ENCODE measurements at places on chromosomes 11 and 22.

DNA sequence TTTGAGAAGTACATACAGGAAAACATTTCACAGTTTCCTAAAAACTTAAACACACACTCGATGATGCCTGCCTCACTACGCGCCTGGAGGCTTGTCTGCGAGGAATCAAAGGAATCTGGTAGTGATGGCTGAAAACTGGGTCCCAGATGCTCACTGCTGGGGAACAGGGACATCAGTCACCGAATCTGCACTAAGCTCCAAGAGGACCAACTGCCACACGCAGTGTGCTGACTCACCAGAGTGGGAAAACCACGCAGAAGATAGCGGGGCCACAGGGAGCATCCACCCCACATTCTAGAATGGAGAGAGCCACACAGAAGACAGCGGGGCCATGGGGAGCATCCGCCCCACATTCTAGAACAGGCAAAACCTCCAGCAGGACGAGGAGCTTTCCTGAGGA is 24.3 kb upstream of the MOB2 start:
- no peak for DNase-seq

GRCh38 chr22:31695423-31695822 is 33.4 kb upstream of the PISD start:
- DNase-seq: no peak

DNA sequence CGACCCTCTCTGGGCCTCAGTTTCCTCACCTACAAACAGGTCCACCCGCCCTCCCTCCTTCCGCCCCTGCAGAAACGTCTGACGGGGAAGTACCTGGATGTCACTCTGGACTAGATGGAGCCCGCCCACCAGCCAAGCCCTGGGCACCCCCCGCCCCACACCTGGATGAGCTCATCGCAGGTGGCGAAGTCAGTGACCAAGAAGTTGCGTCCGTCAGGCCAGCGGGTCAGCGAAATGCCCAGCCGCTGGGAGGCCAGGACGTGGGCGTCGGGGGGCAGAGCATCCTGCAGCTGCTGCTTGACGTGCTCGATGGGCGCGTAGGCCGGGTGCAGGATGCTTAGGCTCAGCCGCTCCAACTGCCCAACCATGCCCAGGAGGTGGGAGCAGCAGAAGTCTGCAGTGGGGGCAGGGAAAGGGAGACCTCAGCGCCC is 897 bp downstream of the PNPLA5 start:
- DNase-seq: no peak

DNA sequence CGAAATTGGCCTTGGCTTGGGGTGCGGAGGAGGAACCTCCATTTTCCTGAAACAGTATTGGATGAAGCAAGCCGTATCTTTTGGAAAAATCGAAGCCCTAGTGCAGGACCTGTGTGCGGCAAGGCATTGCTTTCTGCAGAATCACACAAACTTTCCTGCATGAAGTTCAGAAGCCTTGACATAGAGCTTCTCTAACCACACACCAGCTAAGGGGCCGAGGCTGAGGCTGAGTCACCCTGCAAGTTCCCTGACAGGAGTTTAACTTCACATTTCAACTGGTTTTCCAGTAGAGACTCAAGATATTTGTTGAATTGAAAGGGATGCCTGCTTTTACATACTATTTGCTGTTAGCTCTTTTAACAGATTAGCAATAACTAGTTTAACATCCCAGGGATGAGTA is 67.8 kb downstream of the TCF20 start:
- DNase-seq: no peak

DNA sequence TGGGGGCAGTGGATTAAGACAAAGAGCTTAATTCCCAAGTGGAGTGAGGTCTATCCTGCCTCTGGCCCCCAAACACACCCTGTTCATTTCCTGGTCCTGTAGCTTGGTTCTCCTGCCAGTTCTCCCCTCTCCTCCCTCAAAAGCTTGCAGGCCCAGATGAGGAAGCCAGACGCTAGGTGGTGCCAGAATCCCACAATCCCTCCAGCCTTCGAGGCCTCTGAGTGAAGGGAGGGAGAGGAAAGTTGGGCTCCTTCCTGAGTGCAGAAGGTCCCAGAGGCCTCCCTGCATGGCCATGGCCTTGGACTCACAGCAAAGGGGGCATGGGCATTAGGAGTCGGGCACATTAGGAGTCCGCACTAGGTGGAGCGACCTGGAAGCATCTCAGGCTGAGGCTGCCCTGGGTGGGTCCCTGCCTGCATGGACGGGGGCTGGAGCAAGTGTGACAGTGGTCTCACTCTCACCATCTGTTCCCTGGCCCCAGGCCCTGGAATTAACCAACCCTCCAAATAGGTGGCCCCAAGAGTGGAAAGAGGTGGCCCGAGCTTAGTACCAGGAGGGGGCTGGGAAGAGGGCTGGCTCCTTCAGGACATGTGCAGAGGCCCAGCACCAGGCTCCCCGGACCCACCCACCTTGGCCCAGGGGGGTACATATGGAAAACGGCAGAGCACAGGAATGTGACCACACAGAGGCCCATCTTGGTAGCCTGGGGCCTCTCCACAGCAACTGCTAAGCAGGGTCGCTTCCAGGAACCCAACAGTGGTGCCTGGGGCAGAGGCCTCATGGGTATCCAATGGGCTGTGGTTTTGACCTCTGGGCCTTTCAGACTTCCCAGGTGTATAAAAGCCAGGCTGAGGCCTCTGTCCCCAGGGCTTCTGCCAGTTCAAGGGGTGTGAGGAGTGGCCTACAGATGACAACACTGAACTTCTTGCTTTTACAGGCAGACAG is 5.2 kb downstream of the FXYD2 start:
- no peak for DNase-seq

GRCh38 chr22:50573491-50574382 is 4.5 kb downstream of the CPT1B start:
- no peak for DNase-seq

GRCh38 chr11:1202776-1203504 is 19.9 kb upstream of the MUC5B start:
- peak; percentile 88 for DNase-seq

GRCh38 chr11:43447151-43447550 is 88.4 kb downstream of the TTC17 start:
- DNase-seq: no peak

GRCh38 chr11:44784436-44784760 is 57.6 kb downstream of the TSPAN18 start:
- DNase-seq: no peak

GRCh38 chr22:37601540-37602442 is 6.8 kb upstream of the GGA1 start:
- DNase-seq: no peak

DNA sequence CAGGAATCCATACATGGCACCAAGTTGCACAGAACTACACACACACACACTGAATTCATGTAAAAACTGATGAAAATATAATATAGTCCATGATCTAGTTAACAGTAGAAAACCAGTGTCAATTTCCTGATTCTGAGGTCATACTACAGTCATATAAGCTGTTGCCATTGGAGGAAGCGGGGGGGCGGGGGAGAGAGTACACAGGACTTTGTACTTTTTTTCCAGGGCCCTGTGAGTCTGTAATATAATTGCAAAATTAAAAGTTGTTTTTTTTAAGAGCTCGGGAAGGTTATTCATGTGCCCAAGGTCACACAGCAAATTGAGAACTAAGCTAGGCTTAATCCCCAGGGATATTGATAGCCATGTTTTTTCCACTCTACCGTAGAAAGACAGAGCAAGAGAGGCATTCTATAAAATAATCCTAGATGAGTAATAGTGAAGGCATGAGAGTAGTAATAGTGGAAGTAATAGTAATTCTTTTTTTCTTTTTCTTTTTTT is 312.3 kb downstream of the MN1 start:
- no peak for DNase-seq

- peak; percentile 75 for DNase-seq
Measured at GRCh38 chr11:2510626-2511402, 66.0 kb downstream of the KCNQ1 start.

DNA sequence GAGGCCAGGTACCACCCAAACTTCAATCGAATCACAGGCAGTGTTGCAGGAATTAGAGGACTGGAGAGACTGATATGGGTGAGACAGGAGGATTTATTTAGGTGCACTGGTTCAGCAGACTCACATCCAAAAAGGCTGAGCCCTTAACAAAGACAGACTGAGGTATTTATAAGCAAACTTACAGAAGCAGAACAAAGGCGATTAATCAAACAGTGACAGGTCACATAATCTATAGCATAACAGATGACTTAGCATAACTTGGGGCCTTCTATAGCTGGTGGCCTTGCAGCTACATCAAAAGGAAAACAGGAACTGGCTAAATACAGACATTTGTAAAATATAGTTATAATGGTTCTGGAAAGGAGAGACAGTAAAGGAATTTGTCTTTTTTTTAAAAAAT is 2.1 kb downstream of the APOBEC3B start:
- no peak for DNase-seq

GRCh38 chr11:75849894-75850293 is 34.9 kb downstream of the UVRAG start:
- DNase-seq: no peak

DNA sequence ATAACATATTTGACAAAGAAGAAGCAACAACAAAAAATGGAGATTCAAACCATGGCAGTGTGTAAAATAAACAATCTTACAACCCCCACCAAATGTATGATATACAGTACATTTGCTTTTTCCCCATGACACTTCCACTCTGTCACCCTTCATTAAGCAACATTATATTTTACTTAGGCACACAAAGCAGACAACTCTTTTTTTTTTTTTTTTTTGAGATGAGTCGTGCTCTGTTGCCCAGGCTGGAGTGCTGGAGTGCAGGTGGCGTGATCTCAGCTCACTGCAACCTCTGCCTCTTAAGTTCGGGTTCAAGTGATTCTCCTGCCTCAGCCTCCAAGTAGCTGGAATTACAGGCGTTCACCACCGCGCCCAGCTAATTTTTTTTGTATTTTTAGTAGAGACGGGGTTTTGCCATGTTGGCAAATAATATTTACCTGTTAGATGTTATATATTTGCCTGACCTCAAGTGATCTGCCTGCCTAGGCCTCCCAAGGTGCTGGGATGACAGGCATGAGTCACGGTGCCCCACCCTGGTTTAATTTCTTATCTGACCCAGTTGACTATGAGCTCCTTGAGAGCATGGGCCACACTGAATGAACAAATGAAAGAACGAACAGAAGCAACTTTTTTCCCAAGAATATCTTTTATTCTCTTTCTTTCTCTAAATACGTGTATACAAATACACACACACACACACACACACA is 5.5 kb upstream of the PCF11 start:
- no peak for DNase-seq

DNA sequence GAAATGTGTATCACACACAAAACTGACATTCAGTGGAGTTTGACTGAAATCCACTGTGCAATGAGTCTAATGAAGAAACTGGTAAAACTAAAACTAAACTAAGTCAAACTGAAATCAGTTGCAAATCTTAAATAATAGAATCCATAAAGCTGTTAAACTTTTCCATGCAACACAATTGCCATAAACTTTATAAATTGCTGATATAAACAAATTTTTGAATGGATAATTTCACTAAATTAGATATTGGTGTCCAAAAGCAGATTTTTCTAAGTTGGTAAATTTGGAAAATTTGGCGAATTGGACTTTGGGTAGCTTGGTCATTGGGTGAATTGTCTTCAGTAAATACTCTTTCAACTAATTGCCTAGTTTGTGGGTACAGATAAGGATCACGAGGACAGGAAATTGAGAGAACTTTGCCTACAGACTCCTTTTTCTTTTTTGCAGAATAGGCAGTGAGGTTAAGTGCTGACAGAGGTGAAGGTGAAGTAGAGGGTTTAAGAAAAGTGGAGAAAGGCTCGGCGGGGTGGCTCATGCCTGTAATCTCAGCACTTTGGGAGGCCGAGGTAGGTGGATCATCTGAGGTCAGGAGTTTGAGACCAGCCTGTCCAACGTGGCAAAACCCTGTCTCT is 12.8 kb downstream of the MRPL17 start:
- no peak for DNase-seq

GRCh38 chr22:24414523-24414922 is 12.9 kb upstream of the ADORA2A start:
- no peak for DNase-seq

DNA sequence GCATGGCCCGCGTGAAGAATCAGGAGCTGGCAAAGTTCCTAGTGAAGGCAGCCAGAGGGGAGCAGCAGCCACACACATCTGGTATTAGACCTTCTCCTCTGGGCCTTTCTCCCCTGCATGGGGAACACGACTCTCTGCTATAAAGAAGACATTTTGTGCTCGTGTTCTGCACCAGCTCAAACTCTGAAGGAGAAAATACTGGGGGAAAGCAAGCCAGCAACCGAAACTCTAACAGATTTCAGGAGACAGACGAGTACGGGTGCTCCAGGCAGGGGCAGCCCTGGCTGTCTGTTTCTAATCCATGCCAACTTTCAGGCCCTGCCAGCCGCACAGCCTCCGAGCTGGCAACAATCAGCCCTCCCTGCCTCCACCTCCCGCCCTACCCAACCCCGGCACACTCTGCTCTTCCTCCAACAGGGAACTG is 296.3 kb downstream of the BRD1 start:
- no peak for DNase-seq

GRCh38 chr22:17836992-17837742 is 62.9 kb upstream of the BID start:
- no peak for DNase-seq

GRCh38 chr11:1153105-1153950 is 4.4 kb upstream of the MUC5AC start:
- no peak for DNase-seq

GRCh38 chr11:87137711-87138110 is 100.0 kb downstream of the TMEM135 start:
- DNase-seq: no peak

- no peak for DNase-seq
Measured at GRCh38 chr11:44561275-44561805, 4.1 kb upstream of the CD82 start.

DNA sequence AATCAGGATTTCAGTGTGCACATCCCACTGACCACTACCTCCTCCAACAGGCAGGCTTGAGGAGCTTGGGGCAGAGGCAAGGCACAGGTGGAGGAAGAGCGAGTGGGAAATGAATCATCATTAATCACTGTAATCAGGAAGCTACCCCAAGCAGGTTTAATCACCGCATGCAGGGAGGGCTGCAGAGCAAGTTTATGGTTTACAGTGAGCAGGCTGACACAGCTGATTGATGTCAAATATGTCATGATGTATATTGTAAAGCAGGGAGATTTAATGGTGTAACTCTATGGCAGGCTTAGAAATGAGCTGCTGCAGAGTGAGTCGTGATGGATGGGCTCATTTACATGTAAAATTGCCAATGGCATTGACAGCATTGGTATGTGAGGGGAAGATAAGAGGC is 441.0 kb downstream of the NTM start:
- no peak for DNase-seq

DNA sequence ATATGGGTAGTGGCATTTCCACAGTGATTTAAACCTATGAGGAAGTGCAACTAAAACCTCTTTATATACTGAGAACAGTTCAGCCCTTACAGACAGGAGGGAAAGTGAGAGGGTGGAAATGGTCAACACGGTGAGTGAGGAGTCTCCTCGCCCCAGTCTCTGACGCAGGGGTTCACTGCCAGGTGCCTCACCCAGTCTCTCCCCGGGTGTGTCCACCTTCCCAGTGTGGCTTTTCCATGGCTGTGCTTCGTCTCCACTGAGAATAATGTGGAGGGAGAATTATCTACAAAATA is 116.6 kb upstream of the TOP3B start:
- DNase-seq: no peak

GRCh38 chr11:79417069-79417920 is 23.5 kb downstream of the TENM4 start:
- no peak for DNase-seq

Measured in osteocyte (in vitro differentiated cells).